Activated CD4-positive, alpha-beta memory T cell treated with anti-CD3 and anti-CD28 coated beads for 36 hours (primary cell): ENCODE measurements at places on chromosomes 11 and 22. TPM values are rescaled to one million over a fixed set of nuclear protein-coding genes. Genes with fewer than 3 reads are reported as not detected.

FJX1 gene
- 0.62 TPM for total RNA-seq

DNA sequence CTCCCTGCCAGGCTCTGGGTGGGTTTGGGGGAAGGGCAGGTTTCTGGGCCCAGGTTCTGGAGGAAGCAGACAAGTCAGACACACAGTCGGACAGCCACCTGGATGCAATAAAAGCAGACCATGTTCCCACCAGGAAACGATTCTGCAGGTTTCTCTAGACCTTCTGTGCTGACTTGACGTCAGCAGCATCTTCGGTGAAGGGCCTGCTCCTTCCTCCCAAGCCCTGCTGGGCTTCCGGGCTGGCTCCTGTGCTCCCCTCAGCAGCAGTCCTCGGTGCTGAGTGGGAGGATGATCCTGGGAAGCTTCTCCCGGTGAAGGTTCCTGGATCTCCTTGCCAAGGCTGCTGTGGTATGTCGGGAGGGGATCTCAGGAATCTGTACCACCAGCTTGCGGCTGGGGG is 240.0 kb downstream of the GRIK4 start:
- no peak for DNase-seq
- no peak overlapping the region for H3K4me3 ChIP-seq
- H3K27me3 ChIP-seq, result peaks cover 6% of the 10 kb centered on the region
- H3K4me1 ChIP-seq, result no peaks in the 10 kb centered on the region

IL18 gene
- total RNA-seq, result not detected

TPBGL gene
- total RNA-seq, result 0.07 TPM

- H3K4me1 ChIP-seq, result no peaks in the 10 kb centered on the region
- H3K4me3 ChIP-seq, result no peak overlapping the region
- no peaks in the 10 kb centered on the region for H3K27me3 ChIP-seq
- no peak overlapping the region for H3K27ac ChIP-seq
- DNase-seq, result no peak
Observed at GRCh38 chr11:25094085-25094802, 597.4 kb downstream of the LUZP2 start.

GRCh38 chr11:122163053-122163819 is 47.2 kb upstream of the BLID start:
- no peak overlapping the region for H3K4me3 ChIP-seq
- H3K27me3 ChIP-seq, result peaks cover 6% of the 10 kb centered on the region
- no peaks in the 10 kb centered on the region for H3K36me3 ChIP-seq
- H3K4me1 ChIP-seq, result no peaks in the 10 kb centered on the region
- no peak for DNase-seq

- H3K27ac ChIP-seq, result no peak overlapping the region
- H3K4me1 ChIP-seq, result no peaks in the 10 kb centered on the region
- H3K36me3 ChIP-seq, result no peaks in the 10 kb centered on the region
- DNase-seq, result no peak
- no peak overlapping the region for H3K4me3 ChIP-seq
Observed at GRCh38 chr22:42653999-42654398, 4.8 kb upstream of the CYB5R3 start.

DNA sequence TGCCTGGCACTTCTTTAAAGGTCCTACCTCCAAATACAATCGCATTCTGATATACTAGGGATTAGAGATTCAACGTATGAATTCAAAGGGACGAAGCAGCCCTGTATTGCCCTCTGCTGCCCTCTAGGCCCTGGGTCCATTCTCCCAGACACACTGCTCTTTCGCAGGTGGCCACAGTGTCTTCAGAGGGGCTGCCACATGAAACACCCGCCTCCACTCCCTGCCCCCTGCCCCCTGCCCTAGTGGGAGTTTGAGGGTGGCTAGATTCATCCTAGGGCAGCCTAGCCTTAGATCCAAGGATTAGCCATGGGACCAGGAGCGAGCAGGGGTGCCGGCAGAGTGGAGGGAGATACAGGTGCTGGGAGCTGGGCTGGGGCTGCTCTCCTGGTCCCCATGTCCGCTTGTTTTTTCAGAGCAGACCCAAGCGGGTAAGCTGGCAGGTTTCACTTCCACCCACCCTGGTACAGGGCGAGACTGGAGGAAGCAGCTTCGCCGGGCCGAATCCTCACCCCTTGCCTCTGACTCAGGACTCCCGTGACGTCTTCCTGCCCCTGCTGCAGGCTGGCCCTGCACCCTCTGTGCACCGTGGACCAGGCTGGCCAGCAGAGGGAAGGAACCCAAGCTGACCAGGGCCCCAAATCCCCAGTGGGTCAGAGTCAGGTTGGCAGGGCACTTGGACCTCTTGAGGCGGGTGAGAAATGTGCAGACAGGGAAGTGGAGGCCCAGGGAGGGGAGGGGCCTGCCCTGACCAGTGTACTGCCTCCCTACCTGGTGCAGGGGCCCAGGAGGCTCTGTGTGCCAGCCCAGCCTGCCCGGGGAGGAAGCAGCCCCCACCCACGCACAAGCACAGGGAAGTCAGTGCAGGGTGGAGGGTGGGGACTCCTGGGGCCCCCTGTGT is 28.4 kb upstream of the HMOX1 start:
- peak overlapping the region; percentile 79 for H3K27ac ChIP-seq
- peaks cover 28% of the 10 kb centered on the region for H3K4me1 ChIP-seq
- peak overlapping the region; percentile 58 for H3K4me3 ChIP-seq
- no peaks in the 10 kb centered on the region for H3K27me3 ChIP-seq
- peak; percentile 82 for DNase-seq
- H3K36me3 ChIP-seq, result no peaks in the 10 kb centered on the region

MAJIN gene
- total RNA-seq, result 0.21 TPM

SSTR3 gene
- 8.5 TPM for total RNA-seq

GRCh38 chr11:58968251-58968711 is 29.0 kb downstream of the GLYATL1 start:
- no peak overlapping the region for H3K4me3 ChIP-seq
- H3K27me3 ChIP-seq, result peaks cover 10% of the 10 kb centered on the region
- H3K27ac ChIP-seq, result no peak overlapping the region
- no peaks in the 10 kb centered on the region for H3K36me3 ChIP-seq
- no peaks in the 10 kb centered on the region for H3K4me1 ChIP-seq

DNA sequence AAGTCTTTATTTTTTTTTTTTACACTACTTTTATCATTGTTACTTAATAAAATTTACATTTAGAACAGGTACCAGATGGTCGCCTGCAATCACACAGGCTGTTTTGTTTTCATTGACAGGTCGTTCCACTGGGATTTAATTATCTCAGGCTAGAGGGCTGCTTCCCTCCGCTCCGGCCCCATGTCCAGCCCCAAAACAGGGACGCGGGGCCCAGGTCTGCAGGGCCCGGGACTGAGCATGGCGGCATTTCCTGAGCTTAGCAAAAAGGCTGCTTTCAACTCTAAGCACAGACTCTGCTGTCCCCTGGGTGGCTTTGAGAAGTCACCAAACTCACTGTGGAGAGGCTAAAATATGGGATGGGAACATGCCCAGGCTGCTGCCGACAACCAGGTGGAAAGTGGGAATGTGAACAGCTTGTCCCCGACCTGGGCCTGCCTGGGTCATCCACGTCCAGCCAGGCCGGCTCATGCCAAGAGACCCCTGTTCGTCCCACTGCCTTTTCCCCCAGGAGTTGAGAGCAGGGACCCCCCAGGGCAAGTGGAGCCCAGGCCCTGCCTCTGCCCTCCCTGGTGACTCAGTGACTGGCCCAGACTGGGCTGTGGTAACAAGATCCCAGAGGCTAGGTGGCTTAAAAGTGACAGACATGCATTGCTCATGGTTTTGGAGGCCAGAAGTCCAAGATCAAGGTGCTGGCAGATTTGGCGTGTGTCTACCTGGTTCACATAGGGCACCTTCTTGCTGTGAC is 150.0 kb downstream of the SHANK2 start:
- H3K4me3 ChIP-seq, result no peak overlapping the region
- DNase-seq, result no peak
- H3K27me3 ChIP-seq, result peaks cover 2% of the 10 kb centered on the region
- no peaks in the 10 kb centered on the region for H3K4me1 ChIP-seq
- H3K27ac ChIP-seq, result no peak overlapping the region

TENM4 gene
- total RNA-seq, result not detected

DNA sequence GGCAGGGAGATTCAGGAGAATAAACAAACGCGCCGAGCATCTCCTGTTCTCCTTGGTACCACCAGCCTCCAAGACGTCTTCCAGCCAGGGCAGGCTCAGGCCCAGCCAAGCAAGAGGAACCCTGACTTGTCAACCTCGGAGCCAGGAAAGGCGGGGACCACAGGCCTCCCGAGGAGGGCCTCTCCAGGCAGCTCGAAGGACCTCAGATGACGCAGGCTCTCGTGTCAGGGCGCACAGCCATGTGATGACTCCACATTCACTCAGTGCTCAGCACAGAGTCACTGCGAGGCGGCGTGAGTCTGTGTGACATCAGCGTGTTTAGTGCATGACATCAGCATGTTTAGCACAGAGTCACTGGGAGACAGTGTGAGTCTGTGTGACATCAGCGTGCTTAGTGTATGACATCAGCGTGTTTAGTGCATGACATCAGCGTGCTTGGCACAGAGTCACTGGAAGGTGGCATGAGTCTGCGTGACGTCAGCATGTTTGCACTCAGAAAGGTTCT is 241.4 kb downstream of the BRD1 start:
- H3K4me3 ChIP-seq, result no peak overlapping the region
- no peak overlapping the region for H3K27ac ChIP-seq
- H3K36me3 ChIP-seq, result peaks cover 2% of the 10 kb centered on the region
- no peak for DNase-seq

DNA sequence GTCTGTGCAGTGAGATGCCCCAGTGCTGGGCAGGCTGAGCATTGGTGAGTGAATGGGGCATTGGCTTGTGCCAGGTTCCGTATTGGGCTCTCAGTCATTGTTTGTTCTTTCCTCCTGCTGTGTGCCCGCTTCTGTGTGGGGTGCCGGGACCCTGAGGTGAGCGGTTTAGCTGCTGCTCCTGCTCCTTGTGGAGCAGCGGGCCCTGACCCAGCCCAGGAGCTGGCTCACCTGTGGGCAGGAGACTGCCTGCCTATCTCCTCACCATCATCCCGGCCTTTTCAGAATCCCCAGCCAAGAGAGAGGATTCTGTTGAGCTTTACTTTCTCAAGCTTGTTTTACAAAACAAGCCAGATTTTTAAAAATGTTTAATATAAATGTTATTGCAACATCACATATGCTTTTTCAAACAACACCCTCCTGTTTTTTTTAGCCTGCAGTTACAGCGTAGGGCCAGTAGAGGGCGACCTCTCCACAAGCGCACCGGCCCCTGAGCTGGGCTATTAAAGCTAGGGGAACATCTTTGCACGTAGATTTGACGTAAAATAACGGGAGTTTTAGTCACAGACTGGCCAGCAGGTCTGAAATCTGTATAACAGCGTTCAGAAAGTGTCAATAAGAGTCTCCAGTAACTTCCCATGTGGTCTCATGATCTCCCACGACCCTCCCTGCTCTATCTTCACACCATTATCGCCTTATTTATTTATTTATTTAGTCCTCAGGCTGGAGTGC is 25.1 kb upstream of the RELT start:
- H3K27me3 ChIP-seq, result no peaks in the 10 kb centered on the region
- H3K4me1 ChIP-seq, result no peaks in the 10 kb centered on the region
- DNase-seq, result peak; percentile 76
- no peak overlapping the region for H3K4me3 ChIP-seq

DNA sequence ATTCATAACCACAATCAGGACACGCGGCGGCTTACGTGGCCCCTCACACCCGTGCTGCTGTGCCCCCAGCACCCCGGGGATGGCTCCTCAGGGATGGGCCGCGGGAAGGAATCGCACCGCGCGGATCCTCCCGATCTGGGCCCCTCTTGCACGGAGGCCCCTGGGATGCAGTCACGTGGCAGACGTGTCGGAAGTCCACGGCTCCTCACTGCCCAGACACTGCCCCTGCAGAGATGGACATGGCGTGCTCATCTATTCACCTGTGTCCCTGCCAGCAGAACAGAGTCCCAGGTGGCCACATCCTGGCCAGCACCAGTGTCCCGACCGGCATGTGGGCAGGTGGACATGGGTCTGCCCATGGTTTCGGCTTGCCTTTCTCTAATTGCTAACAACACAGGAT is 12.8 kb downstream of the MOB2 start:
- H3K27me3 ChIP-seq, result no peaks in the 10 kb centered on the region
- no peak overlapping the region for H3K27ac ChIP-seq
- H3K36me3 ChIP-seq, result peaks cover 6% of the 10 kb centered on the region
- no peaks in the 10 kb centered on the region for H3K4me1 ChIP-seq
- DNase-seq, result no peak
- H3K4me3 ChIP-seq, result no peak overlapping the region

DNA sequence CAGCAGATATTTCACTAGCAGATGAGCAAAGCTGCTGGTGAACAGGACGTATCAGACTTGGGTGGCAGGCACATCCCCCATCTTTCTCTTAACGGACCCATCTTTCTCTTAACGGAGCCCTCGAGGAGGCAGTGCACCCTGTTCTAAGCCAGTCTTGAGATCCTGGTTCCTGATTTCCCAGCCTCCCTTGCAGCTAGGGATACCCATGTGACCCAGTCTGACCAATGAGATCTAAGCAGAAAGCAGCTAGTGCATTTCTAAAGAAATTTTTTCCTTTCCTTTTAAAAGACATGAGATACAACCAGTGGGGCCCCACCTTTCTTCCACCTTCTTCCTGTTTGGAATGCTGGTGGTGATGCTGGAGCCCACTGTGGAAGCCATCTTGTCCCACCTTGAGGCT is 13.6 kb upstream of the ELFN2 start:
- H3K4me3 ChIP-seq, result no peak overlapping the region
- H3K27ac ChIP-seq, result no peak overlapping the region
- H3K4me1 ChIP-seq, result peaks cover 16% of the 10 kb centered on the region
- peaks cover 4% of the 10 kb centered on the region for H3K36me3 ChIP-seq
- no peak for DNase-seq

GRCh38 chr22:41539146-41540005 is 4.9 kb downstream of the POLR3H start:
- no peak overlapping the region for H3K27ac ChIP-seq
- H3K4me1 ChIP-seq, result peaks cover 36% of the 10 kb centered on the region
- no peaks in the 10 kb centered on the region for H3K27me3 ChIP-seq
- H3K4me3 ChIP-seq, result no peak overlapping the region
- no peak for DNase-seq
- peaks cover 8% of the 10 kb centered on the region for H3K36me3 ChIP-seq

DNA sequence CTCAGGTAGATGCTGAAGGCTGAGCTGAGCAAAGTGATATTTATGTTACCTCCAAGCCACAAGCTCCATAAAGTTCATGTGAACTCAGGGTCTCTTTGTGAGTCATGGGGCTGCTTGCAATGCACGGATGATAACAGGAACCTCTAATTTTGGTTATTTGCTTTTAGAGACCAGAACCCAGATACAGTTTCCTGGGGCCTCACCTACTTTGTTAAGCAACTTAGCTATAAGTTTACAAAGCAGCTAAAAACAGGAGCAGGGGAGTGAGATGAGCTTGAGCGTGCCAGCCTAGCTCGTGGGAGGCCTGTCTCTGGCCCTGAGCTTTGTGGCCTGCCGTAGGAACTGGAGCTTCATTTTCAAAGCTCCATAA is 29.2 kb downstream of the SREBF2 start:
- H3K27me3 ChIP-seq, result no peaks in the 10 kb centered on the region
- peak; percentile 74 for DNase-seq
- H3K4me3 ChIP-seq, result peak overlapping the region; percentile 66
- H3K27ac ChIP-seq, result peak overlapping the region; percentile 99

PRDM10 gene
- 15.8 TPM for total RNA-seq

MPPED2 gene
- total RNA-seq, result not detected
